C1 segment of cervical spinal cord (tissue), 14 donors: ENCODE measurements at places on chromosomes 1 and 21.
A peak's percentile ranks its signal among the peaks of the same experiment; 100 is the strongest.

- no peak for DNase-seq
Measured at GRCh38 chr21:31898933-31899630, 26.3 kb downstream of the HUNK start.

DNA sequence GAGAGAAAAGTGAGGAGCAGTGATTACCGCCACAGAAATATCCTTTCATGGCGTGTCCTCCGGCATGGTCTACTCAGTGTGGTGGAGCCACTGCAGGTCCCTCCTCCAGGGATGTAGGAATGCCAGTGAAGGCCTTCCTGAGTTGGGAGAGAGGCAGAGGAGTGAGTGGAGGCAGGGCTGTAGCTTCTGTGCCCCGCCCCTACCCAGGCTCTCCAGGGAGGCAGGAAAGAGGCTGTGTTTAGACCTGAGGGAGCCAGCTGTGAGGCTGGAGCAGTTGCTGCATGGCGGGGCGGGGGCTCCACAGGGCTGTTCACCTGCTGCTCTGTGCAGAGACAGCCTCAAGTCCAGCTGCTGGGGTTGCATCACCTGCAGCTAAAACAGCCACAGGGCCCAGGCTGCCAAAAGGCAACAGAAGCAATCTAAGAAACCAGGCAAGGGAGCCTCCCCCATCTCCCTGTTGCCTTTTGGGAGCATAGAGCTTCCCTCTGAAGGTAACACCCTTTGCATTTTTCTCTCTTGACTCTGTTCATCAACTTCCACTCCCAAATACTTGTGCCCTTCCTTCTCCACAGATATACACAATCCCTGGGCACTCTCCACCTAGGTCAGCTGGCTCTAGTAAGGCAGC is 801 bp upstream of the ANXA9 start:
- DNase-seq = no peak

DNA sequence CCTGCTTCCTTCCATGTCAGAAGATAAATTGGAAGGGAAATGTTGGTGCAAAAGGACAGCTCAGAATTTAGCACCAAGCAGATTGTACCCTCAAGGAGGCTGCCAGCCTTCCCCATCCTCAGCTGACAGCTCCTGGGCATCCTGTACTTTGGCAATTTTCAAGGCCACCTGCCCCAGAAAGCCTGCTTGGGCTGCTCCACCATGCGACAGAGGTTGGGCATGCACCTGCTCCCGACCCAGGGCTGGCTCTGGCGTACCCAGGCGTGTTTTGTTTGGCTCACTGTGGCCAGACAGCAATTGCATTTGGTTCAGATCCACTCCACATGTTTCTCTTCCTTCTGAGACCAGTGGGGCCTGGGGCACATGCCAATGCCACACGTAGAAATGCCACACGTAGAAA is 547.8 kb downstream of the NPHP4 start:
- no peak for DNase-seq

DNA sequence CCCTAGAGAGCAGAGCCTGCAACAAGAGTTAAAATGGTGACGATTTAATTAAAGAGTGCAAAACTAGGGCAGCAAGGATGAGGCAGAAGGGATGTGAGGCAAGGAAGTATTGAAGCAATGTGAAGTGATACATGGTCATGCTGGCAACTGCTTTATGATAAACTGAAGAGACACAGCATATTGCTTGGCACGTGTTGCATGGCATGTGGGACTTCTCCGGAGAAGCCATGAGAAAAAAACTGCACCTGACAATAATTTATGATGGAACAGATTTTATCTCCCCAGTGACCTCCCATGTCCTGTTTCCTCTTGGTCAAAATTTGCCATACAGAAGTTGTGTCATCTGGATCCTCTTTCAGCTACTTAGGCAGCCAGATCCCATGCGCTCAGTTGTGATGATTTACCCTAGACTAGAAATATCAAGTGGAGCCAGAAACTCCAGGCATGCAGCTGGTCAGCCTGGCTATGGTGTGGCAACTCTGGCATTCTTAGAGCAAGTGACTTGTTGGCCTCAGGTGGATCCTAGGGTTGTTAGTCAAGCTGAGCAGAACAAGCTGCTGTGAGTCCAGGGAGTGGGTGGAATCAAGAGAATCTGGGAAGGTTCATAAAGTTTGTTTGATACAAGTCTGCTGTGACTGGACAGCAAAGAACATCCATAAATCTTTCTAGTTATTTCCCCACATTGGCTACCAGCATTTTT is 611.4 kb upstream of the USP24 start:
- DNase-seq = no peak

GRCh38 chr1:91600431-91601337 is 100.0 kb downstream of the CDC7 start:
- no peak for DNase-seq

- DNase-seq = peak; percentile 76
Measured at GRCh38 chr1:36157115-36157903, 1.3 kb downstream of the MAP7D1 start.

- DNase-seq = no peak
Measured at GRCh38 chr1:184051138-184051484, 419 bp upstream of the TSEN15 start.

DNA sequence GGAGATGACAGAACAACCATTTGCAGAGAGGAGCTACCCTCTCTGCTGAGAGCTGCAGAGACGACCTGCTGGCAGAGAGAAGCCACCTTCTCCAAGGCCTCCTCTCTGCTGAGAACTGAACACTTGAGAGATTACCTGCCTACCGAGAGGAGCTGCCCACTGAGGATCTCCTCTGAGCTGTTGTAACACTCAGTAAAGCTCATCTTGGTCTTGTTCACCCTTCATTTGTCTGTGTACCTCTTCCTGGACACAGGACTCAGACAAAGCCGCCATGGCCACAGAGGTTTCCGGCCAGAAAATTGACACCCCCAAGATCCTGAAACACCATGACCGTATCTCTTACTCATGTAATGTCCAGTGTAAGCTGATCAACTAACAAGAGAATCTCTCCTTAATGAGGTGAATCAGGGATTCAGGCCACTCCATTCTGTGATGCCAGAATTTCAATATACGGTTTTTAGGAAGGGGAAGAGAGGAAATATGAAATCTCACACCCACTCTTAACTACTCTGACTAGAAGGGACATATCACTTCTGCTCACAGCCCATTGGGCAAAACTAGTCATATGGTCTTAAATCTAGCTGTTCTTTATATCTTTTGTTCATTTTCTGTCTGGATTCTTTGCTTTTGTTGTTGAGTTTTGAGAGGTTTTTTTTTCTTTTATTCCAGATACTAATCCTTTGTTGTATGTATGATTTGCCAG is 83.8 kb downstream of the RHOU start:
- DNase-seq = no peak

DNA sequence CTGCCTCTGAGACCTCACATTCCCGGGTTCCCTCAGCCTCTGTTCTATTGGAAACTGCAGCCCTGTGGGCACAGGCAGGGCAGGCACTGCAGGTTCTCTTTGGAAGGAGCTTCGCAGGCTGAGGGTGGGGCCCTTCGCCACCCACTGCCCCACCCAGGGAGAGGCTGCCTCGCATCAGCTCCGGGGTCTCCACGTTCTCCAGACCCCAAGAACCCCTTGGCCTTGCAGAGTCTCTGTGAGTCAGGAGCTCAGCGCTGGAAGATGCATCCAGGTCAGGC is 8.6 kb upstream of the C1orf159 start:
- DNase-seq = no peak

DNA sequence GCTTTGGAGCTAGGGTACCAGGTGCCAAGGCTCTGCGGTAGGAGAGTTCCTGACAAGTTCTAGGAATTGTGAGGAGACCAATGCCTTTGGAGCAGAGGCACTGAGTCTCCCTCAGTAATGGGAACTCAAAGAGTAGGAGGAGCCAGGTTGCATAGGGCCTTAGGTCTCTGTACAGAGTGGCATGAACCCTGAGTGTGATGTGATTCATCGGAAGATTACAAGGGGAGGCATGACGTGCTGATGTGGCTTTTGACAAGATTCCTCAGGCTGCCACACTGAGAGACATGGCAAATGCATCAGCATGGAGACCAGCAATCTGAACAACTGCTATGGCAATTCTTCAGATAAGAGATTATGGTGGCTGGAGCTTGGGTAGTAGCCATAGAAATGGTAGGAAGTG is 94.6 kb upstream of the SLC44A3 start:
- no peak for DNase-seq

DNA sequence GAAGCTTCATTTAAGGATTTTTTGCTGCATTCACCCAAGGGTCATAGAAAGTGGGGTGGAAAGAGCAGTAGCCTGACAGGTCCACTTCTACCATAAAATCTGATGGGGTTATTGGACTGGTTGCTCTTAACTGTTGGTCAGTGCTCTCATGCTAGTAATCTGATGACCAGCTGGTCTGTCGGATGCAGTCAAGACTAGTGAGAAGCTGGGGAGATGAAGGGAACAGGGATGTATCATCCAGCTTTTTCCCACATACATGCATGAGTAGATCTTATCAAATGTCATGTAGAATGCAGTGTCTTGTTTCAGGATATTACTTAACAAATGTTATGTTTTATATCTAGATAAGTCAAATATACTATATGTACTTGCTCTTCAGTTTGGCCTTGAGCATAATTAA is 11.1 kb downstream of the ATP1B1 start:
- no peak for DNase-seq

DNA sequence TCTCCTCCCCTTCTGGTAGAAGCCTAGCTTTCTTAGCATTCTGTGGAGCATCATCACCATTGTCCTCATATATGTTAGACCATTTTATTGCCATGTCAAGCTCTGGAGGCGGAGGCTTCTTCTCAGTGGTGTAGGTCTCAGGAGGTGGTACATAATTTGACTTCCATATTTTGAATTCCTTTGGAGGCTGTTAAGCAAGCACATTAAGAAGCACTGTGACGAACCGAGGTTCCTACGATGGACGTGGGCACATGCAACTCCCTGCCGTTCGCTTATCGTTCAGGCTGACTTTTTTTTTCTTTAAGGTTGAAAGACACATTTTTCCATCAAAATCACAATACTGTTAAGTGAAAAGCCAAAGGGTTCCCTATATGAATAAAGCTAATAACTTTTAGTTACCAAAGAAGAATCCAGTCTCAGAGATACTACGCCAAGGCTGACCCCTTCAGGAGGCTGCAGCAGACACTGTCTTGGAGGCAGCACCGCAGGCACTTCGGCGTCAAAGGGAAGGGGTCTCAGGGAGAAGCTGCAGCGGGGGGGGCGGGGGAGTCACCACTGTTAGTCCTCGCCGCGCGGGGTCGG is 835 bp downstream of the C1orf52 start:
- DNase-seq = no peak

DNA sequence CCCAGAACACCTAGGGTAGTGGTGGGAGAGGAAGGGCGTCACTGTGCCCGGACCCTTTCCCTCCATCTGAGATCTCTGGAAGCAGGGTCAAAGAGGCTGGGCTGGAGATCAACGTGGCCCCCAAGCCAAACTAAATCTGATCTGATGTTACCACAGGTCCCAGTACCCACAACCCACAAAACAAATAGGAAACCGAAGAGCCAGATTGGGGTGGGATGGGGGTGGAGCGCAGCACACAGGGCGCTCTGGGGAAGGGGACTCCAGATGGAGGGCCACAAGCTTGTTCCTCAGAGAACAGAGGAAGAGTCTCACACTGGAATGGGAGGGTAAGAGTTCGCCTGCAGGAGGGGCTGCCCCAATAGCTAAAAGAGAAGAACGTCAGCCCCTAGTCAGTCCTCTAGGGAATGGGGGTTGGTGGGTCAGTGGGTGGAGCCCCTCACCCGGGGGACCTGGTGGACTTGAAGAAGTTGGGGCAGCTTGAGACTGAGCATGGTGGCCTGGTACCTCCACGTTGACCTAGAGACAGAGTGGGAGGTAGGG is 1.5 kb downstream of the PAQR6 start:
- no peak for DNase-seq

- DNase-seq = no peak
Measured at GRCh38 chr1:224809613-224810012, 119.9 kb upstream of the DNAH14 start.

DNA sequence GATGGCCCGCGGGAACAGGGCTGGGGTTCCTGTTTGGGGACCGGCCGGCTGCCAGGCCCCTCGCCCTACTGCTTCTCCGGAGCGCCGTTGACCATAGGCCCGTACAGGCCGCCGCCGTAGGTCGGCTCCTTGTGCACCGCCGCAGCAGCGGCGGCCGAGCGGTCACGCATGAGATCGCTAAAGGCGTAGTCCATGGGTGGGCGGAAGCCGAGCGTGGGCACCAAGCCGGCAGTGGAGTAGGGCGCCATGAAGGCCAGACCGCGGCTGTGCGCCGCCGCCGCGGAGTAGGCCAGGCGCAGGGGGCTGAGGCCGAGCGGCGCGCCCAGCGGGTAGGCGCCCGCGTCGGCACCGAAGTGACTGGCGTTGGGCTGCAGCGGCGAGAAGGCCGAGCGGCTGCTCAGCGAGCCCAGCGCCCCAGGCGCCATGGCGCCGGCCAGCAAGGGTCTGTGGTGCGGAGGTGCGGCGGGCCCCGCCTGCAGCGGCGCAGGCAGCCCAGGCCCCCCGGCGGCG is 4.6 kb downstream of the DMRTA2 start:
- no peak for DNase-seq

- DNase-seq = no peak
Measured at GRCh38 chr1:40739455-40740008, 44.1 kb upstream of the KCNQ4 start.

- DNase-seq = no peak
Measured at GRCh38 chr1:22753481-22753971, 42.9 kb downstream of the EPHB2 start.

GRCh38 chr1:170908942-170909341 is 26.4 kb upstream of the MROH9 start:
- no peak for DNase-seq

GRCh38 chr1:3101124-3101939 is 32.3 kb downstream of the PRDM16 start:
- no peak for DNase-seq

- DNase-seq = no peak
Measured at GRCh38 chr1:233907151-233907550, 2.7 kb downstream of the SLC35F3 start.

DNA sequence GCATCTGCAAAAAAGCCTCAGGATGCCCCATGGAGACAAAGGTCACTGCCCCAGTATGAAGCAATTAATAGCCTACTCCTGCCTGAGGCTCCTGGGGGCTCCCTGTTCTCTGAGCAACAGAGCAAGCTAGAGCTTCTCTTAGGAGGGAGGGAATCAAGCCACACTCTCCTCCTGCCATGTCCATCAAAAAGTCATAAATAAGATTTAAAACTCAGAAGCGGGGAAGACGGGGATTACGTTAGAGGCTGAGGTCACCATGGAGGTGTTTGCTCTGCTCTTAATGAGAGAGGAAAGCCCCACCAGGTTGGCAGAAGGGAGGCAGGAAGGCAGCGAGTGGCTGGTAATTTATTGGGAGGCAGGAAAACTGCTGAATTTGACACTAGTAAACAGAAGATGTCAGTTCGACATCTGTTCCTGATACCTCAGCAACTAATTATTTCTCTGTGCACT is 98.4 kb upstream of the TNR start:
- no peak for DNase-seq
